Cortex of kidney (tissue), 1 donor: ENCODE measurements at places on chromosomes 5 and 9.

DNA sequence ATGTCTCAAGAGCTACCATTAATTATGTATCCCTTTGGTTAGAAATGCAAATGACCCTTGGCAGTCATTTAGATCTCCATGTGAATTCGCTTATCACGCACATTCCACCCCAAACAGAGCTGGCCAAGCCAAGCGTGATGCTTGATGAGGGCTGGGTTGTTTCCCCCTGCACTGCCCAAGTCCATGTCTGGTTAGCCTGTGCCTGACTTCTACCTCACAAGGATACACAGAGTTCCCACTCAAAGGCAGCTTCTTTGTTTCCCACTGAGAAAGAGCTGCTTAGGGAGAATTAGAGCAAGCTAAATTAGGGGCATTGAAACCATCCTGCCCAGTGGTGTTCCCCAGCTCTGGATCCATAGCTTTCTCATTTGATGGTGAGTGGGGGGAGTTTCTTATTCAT, 87.2 kb downstream of the FSTL4 start:
- DNase-seq = no peak

DNA sequence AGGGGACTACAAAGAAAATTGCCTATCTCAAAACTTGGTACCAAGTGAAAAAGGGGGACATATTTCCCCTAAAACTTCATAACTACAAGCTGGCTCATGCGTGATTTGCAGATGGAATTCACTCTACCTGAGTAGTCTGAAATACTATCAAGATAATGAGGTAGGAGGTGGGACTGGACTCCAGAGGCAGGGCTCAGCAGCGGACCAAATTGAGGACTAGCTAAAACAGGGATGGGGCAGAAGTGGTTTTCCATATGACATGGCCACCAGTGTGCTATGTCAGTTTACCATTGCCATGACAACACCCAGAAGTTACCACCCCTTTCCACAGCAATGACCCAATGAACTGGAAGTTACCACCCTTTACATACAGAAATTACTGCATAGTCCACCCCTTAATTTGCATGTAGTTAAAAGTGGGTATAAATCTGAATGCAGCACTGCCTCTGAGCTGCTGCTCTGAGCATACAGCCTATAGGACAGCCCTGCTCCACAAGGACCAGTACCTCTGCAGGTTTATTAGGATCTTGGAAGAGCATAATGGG, 30.4 kb upstream of the TESK1 start:
- no peak for DNase-seq

DNA sequence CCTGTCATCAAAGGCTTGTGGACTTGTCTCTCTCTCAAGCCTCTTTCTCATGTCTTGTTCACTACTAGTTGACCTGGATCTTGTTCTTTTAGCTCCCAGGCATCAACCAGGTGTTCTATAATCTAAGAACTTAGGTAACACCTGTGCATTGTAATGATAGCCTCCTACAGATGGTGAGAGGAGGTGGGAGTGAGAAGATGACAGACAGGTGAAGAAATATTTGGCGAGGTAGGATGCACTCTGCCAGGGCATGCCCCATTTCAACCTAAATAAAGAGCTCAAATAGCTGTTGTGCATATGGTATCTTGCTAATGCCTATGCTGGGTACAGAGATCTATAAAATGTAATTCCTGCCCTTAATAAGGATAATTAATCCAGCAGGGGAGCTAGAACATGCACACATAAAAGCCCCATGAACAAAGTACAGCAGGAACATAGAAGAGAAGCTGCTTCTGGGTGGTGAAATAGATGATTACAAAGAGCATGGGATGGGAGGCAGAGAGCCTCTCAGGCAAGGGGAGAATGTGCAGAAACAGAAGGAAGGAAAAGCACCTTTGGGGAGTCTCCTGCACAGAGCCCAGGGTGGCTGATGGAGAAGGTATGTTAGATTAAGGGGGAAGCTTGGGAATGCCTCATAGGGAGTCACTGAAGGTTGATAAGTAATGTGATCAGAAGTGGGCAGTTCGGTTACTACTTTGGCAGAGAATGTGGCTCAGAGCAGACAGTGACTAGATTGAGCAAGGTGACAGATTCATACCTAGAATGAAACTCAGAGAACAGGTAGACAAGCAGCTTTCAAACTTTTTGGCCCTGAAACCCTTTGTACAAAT, 28.0 kb upstream of the PLIN2 start:
- no peak for DNase-seq

DNA sequence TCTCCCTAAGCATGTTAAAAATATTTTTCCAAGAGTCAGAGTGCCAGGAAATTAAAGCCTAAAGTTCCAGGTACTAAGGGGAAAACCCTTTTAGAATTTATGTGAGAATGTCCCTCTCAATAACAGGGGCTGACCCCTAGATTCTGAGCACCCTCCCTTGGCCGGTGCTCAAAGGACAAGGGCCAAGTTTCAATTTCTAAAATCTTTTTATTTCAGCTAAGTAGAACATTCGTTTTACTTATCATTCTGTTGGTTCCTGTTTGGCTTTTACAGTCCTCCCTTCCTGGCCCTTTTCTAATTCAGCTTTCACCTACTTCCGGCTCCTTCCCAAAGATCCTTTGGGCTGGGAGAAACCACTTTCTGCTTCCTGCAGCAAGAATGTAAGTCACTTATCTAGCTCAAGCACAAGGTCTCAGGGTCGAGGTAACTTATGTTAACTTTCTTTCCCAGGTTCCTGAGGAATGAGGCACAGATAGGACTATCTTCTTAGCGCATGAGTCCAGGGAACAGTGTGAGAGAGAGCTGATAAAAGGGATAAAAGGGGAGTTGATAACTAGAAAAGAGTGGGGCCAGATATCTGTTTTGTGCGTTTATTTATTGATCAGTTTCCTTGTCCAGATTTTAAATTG, 34.6 kb upstream of the F2RL2 start:
- DNase-seq = no peak

- no peak for DNase-seq
These were observed 236.2 kb upstream of the RASEF start for GRCh38 chr9:83299094-83299493.

- DNase-seq = no peak
These were observed 117.4 kb downstream of the PRKACG start for GRCh38 chr9:68896486-68896885.

- DNase-seq = no peak
These were observed 3.3 kb downstream of the ANKRD33B start for GRCh38 chr5:10567121-10567591.

- DNase-seq = no peak
These were observed 23.7 kb upstream of the TAS2R1 start for GRCh38 chr5:9653811-9654210.

DNA sequence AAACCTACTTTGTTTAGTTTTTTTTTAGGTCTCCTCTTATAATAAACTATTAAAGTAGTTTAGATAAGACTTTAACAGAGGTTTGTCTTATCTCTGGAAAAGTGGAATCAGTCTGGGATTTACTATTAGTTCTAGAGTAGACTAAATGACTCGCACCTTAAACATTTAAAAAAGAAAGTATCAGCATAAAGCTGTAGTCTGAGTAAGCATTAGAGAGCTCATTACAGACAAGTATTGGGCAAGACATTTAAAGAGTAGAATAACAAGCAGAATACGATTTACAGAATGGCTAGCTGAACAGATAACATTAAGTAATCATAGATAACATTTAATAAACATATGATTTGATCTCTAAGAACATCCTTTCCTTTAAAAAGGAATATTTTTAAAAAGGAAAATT, 226.0 kb upstream of the DMAC1 start:
- no peak for DNase-seq

DNA sequence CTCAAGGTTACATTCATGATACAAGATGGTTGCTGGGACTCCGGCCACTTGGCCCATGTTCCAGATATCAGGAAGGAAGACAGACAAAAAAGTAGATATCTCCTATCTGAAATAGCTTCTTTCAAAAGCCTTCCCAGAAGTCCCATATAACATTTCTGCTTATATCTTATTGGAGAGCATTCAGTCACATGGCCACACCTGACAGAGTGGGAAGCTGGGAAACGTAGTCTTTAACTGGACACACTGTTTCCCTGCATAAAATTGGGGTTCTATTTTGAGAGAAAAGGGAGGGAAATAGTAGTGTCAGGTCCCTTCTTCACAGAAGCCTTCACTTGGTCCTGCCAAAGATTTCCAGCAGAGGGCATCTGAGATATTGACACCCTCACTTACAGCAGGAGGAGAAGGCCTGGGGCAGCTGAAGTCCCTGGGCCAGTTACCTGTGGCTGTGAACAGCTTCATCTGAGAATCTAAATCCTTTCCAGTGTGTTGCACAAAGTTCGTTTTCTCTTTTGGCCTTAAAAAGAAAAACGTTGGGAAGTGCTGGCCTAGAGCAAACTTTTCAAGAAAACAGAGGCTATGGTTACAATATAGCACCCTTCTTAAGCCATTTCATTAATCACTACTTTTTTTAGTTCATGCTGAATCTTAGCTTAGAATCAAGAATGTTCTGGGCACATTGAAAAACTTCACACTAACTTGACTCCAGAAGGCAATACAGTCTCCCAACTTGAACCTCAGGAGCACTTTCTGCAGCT, 33.5 kb downstream of the SPEF2 start:
- no peak for DNase-seq
